ENCODE measurements at places on chromosomes 7 and 10.

- no peak for DNase-seq
Measured at GRCh38 chr7:27194686-27195379, 5.1 kb downstream of the HOXA13 start.

DNA sequence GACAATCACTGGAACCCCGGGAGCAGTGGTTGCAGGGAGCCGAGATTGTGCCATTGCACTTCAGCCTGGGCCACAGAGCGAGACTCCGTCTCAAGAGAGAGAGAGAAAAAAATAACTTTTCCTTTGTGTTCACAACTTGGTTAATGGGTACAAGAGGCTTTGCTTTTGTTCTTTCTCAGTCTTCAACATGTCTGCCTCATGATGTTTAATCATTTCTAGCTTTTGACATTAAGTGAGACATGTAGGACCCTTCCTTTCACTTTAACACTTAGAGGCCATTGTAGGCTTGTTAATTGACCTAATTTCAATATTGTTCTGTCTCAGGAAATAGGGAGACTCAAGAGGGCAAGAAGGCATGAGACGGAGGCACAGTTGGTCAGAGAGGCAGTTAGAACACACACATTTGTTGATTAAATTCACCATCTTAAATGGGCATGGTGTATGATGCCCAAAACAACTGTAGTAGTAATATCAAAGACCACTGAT, 9.3 kb upstream of the CRCP start:
- DNase-seq: no peak

GRCh38 chr10:108615576-108616320, 1307.6 kb downstream of the XPNPEP1 start:
- DNase-seq: no peak

- DNase-seq: no peak
Measured at GRCh38 chr7:80232979-80233724, 98.5 kb downstream of the GNAI1 start.

GRCh38 chr7:34011017-34011695, 105.8 kb downstream of the BMPER start:
- no peak for DNase-seq

- DNase-seq: no peak
Measured at GRCh38 chr7:30247541-30248401, 36.6 kb upstream of the ZNRF2 start.

DNA sequence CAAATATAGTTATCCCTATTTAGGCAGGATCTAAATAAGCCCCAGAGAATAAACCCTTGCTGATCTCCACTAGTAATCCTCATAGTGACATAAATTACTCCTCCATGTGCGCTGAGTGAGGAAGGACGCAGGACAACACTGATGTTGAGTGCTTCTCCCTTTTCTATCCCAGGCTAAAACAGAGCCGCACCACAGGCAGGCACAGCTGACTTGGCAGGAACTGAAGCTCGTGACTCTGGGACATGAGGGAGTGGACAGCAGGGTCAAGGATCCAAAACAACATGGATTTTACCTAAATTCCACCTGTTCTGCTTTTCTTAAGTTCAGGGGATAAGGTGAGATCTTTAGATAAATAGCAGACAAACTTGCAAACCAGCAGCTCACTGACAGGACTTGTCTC, 46.0 kb downstream of the VOPP1 start:
- DNase-seq: no peak

- no peak for DNase-seq
Measured at GRCh38 chr7:22786290-22786932, 36.2 kb downstream of the TOMM7 start.

GRCh38 chr7:108063520-108063933, 60.6 kb upstream of the LAMB1 start:
- DNase-seq: no peak

DNA sequence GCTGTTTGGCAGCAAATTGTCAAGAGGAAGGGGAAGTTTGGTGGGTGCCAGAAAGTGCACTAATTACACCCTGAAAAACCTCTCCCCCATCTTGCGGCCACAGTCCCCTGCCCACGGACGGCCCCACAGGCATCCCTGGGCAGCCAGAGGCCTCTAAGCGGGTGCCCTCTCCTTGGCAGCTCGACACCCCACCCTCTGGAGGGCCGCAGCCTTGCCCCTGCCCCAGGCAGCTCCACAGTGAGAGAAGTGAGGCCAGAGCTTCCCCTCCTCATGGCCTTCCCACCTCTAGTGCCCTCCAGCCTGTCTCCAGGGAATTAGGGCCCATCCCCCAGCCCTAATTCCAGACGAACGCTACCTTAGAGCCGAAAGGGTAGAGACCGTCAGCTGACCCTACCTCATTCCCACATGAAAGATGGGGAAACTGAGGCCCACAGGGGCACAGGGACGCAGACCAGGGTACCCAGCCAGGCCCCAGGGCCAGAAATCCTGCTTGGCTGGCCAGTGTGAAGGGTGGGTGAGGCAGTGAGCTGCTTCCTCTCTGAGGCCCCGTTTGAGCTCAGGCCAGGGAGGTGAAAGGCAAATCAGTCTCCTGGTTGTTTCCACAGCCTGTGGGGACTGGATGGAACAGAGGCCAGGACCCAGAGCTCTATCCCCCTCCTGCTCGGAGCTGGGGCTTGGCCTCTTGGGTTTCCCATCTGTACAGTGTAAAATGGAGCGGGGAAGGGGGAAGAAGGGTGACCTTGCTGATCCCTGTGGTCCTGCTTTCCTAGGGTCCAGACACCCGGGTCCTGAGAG, 10.0 kb downstream of the ZCCHC24 start:
- DNase-seq: peak; percentile 63

DNA sequence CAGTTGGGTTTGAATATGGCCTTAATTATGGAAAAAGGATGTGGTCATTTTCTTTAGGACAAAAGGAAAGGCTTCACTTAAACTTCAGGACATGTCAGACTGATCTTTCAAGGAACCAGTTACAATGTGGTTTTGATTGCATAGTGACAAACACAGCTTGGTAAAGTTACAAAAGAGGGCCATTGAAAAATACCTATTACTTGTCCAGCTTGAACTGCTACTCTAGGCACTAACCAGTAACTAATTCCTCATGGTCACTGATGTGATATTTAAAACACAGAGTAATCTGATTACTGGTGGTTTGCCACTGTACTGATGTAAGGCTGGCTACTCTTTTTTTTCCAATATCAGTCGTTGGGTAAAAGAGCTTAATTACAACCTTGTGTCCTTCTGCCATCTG, 22.6 kb downstream of the TES start:
- DNase-seq: no peak
